NCI-H1417 (cell line): ENCODE measurements at places on chromosomes 2 and 18.

DNA sequence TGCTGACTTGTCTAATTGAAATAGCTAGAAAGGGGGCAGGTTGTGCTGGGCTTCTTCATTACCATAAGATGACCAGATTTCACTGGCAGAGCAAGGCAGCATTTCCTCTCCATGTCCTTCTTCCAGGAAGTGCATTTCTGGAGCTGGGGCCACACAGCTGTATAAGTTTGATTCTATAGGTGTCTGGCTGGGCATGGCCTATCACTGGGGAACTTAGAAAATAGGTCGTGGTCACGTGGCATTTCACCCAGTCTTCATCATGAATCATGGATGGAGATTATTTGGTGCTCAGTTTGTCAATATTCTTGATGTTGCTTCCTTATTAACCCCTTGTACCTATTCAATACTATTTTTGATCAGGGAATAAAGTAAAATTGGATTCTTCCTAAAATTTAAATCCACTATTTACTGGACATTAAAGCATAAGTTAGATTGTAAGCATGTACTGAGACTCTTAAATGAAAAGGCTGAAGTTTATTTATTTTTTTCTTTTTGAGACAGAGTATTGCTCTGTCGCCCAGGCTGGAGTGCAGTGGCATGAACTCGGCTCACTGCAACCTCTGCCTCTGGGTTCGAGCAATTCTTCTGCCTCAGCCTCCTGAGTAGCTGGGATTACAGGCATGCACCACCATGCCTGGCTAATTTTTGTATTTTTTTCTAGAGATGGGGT is 49.5 kb upstream of the TMEM87B start:
- DNase-seq: no peak

DNA sequence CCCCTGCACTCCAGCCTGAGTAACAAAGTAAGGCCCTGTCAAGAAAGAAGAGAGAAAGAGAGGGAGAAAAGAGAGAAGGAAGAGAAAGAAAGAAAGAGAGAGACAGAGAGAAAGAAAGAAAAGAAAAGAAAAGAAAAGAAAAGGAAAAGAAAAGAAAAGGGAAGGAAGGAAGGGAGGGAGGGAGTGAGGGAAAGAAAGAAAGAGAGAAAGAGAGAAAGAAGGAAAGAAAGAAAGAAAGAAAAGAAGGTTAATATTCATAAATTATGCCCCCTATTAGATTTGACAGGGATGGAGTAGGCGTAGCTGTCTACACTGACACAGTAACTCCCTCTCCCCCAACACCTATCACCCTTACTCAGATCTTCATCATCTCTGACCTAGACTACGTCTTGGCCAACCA is 202.3 kb downstream of the SP3 start:
- DNase-seq: no peak

GRCh38 chr2:183010112-183010511 is 28.1 kb downstream of the NCKAP1 start:
- DNase-seq: no peak

DNA sequence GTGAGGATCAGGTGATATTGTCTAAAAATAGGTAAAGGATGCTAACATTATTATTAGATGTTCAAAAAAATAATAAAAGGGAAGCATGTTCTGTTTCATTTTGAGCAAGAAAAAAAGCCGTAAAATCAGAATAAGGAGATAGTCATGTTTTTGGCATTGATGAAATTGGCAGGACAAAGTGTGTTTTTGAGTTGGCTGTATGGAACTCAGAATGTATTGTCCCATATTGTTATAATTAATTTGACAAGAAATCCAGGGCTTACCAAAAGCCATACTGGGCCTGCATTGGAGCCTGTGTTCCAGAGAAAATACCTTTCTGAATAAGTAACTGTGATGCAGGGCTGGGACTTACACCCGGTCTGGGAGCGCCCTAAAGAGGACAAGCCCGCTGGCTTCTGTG is 232.0 kb downstream of the AGAP1 start:
- DNase-seq: no peak

DNA sequence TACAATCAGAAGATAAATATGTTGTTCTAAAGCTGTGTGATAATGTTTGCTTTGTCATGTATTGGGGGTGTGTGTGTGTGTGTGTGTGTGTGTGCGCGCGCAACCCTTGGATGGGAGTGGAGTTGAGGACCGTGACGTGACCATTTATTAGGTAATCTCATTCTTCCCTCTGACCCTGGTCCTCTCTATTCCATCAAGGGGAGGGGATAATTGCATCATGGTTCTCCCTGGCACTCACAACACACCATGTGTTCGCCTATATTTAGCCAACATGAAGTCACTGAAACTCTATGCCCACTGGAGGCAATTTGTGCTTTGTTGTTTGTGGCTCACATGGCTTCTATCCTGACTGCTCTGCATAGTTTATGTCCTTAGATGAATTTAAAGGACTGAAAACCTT is 79.8 kb upstream of the LRPPRC start:
- no peak for DNase-seq

DNA sequence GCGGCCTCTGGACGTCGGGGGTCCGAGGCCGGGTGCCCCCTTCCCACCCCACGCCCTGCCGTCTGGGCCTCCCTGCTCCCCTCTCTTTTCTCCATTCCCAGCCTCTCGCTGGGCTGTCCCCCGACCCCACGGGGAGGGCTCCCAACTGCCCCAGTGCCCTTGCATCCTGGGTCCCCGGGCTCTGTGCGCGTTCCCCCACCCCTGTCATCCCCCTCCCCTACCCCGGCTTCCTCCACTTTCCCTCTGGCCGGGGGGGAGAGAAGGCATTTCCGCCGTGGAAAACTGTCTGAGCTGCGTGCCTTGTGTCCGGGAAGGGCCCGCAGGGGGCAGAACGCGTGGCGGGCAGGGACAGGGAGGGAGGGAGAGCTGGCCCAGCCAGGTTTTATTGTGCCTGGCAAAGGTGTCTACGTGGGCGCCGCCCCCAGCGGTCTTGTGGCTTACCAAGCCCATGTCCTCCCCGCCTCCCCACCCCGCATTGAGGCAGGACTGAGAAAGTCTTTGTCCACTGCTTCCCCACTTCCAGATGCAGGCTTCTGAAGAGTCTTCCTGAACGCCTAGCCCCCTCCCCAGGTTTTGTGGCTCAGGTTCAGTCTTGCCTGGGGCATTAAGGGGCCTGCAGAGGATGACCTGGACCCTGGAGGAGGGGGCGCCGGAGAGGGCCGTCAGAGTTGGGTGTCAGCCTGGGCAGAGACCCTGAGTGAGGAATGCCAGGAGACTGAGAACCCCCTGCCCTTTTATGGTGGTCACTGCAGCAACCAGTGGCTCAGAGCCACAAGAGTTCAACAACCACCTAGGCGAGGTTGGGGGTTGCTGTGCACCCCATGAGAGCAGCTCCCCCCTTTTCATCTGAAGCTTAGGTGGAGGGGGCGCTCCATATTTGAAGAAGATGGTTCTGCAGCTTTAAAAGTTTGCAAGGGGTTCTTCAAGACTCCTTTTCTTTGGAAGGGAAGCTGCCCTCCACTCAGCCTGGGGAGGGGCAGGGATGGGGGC is 1.3 kb downstream of the ITM2C start:
- DNase-seq: peak; percentile 55

- DNase-seq: peak; percentile 69
These were observed 482.6 kb downstream of the TSN start for GRCh38 chr2:122238006-122238559.

DNA sequence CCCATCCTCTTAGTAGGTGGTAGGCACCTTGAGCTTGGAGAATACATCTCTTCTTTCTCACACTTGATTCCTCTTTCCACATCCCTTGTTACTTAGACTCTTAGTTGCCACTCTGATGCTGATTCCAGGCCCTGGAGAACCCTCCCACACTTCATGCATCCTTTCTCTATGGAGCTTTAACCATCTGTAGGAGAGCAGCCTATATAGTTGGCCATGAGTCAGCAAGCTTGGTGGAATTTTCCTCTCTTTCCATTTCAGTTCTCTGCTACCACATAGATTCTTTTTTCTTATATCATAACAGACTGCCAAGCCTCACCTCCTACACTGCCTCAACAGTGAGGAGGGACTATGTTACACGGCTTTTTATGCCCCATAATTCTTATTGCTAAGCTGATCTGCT is 851.6 kb upstream of the CDH2 start:
- no peak for DNase-seq

GRCh38 chr2:232502911-232503808 is 15.5 kb upstream of the ECEL1 start:
- no peak for DNase-seq

GRCh38 chr18:24725644-24726415 is 265.4 kb downstream of the HRH4 start:
- no peak for DNase-seq

GRCh38 chr18:10249801-10250200 is 204.6 kb upstream of the APCDD1 start:
- no peak for DNase-seq

GRCh38 chr2:228181098-228182019 is at the start of gene SPHKAP:
Gene SPHKAP, minus strand, starts transcription at chr2:228181687. Its CDS starts 89 bp downstream, at chr2:228181598.
- DNase-seq: peak; percentile 67

DNA sequence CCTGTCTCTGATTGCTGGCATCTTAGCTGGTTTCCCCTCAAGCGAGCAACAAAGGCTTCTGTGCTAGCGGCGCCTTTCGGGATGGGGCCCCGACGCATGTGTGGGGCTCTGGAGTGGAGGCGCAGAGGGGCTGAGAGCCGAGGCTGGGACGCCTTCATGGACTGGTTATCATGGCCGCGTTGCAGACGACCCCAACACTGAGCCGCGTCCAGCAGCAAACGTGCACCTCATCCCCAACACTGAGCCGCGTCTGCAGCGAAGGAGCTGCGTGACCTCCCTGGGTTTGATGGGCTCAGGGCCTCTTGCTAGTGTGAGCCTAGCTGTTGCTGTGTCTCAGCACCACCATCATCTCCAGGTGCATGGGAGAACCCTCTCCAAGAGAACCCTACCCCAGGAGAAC is 123.7 kb upstream of the CTDP1 start:
- DNase-seq: no peak

- no peak for DNase-seq
These were observed 7.6 kb downstream of the METAP1D start for GRCh38 chr2:172007372-172007771.

- DNase-seq: no peak
These were observed 52.7 kb downstream of the TET3 start for GRCh38 chr2:74037379-74037860.

- DNase-seq: no peak
These were observed 822.9 kb downstream of the RNF144A start for GRCh38 chr2:7740114-7740513.
